ENCODE measurements at places on chromosomes 5 and 9. TPM values are rescaled to one million over a fixed set of nuclear protein-coding genes. Genes with fewer than 3 reads are reported as not detected.

The AGXT2 gene
- not detected for total RNA-seq

- peak; percentile 67 for DNase-seq
Measured at GRCh38 chr5:177132136-177133095, 1.2 kb upstream of the NSD1 start.

DNA sequence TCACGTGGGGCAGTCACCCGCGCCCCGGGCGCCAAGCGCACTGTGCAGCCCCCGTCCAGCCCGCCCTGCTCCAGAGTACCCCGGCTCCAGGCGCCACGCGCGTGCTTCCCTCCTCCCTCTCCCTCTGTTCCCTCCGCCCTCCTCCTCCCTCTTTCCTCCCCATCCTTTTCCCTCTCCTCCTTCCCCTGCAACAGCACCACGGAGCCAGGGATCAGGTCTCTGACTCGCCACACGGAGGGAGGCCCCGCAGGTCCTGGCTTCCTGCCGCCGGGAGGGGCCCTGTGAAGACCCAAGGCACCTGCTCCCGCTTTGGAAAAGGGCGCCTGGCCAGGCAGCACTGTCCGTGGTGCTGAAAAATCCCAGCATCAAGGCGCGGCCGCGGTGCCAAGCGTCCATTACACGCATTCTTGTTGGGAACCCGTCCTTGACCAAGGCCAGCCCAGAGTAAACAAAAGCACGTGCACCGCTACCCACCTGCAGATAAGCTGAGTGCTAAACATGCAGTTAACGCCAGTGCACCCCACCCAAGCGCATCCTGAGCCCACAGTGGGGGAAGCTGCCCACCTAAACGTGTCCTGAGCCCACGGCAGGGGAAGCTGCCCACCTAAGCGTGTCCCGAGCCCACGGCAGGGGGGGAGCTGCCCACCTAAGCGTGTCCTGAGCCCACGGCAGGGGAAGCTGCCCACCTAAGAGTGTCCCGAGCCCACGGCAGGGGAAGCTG, 21.7 kb downstream of the SLC6A18 start:
- DNase-seq = no peak

The PCDHGA10 gene
- 8.9 TPM for total RNA-seq

- DNase-seq = no peak
Measured at GRCh38 chr5:102781786-102782185, 26.7 kb downstream of the PAM start.

- no peak for DNase-seq
Measured at GRCh38 chr5:39783756-39784421, 359.1 kb upstream of the DAB2 start.

- DNase-seq = no peak
Measured at GRCh38 chr9:114925672-114926071, 4.7 kb downstream of the TNFSF8 start.

DNA sequence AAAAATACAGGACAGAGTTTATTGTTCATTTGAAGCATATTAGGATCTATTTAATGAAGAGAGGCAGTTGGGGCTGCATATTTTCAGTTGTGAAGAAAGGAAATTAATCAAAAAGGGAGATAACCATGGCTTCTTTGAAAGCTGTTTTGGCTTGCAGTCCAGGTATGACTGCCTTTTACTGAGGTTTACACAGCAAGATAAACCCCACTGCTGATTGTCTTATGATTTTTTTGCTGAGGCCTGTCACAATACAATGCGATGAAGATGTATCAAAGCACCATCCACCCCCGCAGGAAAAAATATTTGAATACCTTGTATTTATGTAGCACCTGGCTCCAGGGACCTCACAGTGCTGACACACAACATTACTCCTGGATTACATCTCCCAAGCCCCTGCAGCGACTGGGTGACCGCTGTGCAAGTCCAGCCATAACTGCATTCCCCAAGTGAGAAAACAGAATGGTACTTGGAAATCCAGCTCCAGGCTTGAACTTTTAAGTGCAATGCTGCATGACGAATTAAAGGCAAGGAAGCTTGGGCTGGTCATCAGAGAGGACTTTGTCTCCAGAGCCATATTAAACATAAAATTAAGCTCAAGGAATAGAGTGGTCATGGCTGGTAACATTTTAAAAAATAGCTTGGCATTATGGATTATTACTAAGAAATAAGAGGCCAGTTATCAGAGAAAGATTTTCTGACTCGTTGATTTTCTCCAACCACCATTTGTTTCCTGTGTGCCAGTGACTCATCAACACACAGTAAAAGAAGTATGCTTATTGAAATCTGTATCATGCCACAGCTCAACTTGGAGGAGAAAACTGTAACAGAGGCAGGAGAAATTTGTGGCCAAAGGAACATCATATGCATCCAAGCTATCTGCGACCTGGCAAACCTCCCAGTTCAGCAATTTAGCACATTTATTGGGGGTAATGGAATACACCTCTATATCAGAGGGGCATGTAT, 374.2 kb downstream of the MAN2A1 start:
- no peak for DNase-seq

DNA sequence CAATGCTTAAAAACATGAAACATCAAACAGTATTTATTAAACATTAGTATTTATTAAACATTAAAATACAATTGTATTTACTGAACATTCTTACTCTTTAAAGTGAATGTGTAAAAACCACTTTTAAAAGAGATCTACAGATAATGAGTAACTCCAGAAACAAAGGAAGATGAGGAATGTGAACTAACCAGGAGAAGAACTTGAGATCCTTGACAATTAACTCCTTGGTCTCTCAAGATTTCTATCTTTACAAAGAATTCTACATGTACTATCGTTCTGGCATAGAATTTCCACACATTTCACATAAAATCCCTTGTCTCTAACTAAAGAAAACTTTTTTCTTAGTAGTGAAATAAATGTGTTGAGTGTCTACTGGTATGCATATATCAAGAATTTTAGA, 28.7 kb upstream of the IFNE start:
- no peak for DNase-seq

The CCDC192 gene
- 1.2 TPM for total RNA-seq

The IL12B gene
- not detected for total RNA-seq

GRCh38 chr5:64603676-64604075, 86.6 kb upstream of the SHISAL2B start:
- DNase-seq = no peak

GRCh38 chr9:133707763-133708245, 30.3 kb downstream of the SARDH start:
- DNase-seq = no peak

GRCh38 chr9:113589890-113590289, 126.4 kb downstream of the RGS3 start:
- no peak for DNase-seq

The RXFP3 gene
- not detected for total RNA-seq

DNA sequence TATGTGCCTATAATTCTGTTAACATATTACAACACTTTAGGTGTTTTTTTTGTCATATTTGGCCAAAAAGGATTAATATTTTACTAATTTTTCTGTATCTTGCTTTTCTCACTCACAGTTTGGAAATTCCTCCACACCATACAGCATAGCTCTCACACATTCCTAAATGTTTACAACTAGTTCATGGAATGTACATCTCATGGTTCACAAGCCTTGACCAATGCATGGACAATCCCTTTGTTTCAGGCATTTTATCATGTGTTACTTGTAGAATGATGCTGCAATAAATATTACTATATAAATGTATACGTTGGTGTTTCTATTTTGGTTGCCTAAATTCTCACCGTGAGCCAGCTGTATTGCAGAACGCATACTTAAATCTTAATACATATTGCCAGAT, 80.5 kb upstream of the SPATA31C2 start:
- no peak for DNase-seq

- DNase-seq = no peak
Measured at GRCh38 chr5:168468836-168469235, 17.4 kb upstream of the RARS1 start.

- DNase-seq = peak; percentile 94
Measured at GRCh38 chr5:145834917-145835847, at the start of gene PRELID2. Gene PRELID2 (minus strand): TSS chr5:145835342. CDS start chr5:145835251, 91 bp downstream.

DNA sequence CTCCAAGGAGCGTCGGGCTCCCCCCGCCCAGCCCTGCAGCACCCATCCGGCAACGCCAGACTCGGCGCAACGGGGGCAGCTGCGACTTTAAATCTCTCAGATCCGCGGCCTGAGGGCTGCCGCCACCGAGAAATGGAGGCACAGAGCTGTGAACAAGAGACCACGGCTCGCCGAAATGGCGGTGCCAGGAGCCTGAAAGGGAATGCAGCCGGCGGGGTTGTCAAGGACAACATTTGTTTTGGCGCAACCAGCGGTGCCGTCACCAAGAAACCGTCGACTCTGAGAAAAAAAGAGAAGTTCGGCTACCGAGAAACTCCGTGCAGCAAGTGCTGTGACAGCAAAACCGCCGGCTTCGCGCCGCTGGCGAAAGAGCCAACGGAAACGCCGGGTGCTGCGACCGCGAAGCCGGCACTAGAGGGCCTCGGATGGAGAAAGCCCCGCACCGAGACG, 2.1 kb upstream of the ANXA2R start:
- peak; percentile 84 for DNase-seq

DNA sequence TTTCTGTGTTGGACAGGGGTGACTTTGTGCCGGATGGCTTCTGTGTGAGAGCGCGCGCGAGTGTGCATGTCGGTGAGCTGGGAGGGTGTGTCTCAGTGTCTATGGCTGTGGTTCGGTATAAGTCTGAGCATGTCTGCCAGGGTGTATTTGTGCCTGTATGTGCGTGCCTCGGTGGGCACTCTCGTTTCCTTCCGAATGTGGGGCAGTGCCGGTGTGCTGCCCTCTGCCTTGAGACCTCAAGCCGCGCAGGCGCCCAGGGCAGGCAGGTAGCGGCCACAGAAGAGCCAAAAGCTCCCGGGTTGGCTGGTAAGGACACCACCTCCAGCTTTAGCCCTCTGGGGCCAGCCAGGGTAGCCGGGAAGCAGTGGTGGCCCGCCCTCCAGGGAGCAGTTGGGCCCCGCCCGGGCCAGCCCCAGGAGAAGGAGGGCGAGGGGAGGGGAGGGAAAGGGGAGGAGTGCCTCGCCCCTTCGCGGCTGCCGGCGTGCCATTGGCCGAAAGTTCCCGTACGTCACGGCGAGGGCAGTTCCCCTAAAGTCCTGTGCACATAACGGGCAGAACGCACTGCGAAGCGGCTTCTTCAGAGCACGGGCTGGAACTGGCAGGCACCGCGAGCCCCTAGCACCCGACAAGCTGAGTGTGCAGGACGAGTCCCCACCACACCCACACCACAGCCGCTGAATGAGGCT, at the start of gene ADRB2:
Gene ADRB2, plus strand, starts transcription at position 559 of the 686 bp plus-strand sequence. CDS start 221 bp downstream, outside the sequence.
- peak; percentile 93 for DNase-seq

- DNase-seq = no peak
Measured at GRCh38 chr9:32399110-32399815, 14.8 kb downstream of the ACO1 start.

DNA sequence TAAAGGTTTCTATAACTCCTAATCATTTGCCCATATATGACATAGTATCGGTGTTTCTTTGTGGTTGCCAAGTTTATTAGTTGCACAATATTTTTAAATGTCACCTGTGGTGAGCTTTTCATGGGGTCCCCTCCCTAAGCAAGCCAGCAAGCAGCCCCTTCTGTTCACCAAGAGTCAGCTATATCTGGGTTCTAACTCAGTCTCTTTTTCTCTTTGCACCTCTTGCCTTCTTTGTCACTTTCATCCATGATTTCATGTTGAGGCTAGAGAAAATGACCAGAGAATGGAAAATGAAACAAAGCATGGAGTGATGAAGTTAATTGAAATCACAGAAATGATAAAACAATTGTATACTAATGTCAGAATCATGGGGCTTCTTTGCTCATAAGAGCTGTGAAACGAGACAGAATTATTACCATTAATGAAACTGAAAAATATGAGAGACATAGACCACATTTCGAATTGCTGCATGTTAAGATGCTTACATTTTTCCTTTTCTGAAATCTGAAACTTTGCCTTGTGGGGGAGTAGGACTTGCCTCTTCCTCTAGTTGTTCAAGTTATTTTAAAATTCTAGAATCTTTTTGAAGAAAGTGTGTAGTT, 75.7 kb downstream of the CAMK4 start:
- DNase-seq = no peak

- DNase-seq = no peak
Measured at GRCh38 chr5:128763321-128763720, 202.0 kb upstream of the SLC27A6 start.

DNA sequence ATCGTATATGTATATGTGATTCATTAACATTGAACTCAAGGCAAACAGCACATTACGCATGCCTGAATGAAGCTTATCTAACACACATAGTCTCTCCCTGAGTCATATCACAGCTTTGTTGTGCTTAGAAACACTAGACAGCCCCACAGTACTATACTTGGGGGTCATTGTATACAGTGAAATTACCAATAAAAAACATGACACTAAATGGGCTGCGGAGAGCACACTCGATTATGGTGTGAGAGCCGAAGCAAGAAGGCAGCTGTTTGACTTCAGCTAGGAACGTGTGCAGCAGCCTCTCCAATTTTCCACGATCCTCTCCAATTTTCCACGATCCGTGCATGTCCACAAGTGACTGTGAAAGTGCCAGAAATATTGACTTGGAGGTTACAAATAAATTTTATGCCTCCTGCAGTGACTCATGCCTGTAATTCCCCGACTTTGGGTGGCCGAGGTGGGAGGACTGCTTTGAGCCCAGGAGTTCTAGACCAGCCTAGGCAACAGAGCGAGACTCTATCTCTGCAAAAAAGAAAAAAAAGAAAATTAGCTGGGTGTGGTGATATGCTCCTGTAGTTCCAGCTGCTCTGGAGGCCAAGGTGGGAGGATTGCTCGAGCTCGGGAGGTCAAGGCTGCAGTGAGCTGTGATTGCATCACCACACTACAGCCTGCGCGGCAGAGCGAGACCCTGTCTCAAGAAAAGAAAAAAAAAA, 102.4 kb downstream of the DAPK1 start:
- DNase-seq = no peak

The ABLIM3 gene
- total RNA-seq = 67.6 TPM

All from sciatic nerve (tissue), 2 donors.